ENCODE measurements at places on chromosomes 7 and 10.

DNA sequence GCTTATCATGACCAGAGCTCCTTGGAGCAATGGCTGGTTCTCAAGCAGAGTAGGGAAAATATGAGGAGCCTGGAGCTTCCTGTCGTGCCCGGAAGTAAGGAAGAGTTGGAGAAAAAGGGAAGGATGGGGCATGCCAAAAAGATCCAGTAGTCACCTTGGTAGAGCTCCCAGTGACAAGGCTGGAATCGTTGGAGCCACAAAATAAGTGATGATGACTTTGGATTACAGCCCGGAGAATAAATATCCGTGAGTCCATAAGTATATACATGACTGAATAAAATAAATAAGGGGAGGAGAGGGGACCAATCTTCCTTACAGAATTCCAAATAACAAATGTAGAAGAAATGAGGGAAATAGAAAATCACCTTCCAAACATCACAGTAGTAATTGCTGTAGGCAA lies 29.3 kb downstream of the LMTK2 start:
- DNase-seq = no peak

DNA sequence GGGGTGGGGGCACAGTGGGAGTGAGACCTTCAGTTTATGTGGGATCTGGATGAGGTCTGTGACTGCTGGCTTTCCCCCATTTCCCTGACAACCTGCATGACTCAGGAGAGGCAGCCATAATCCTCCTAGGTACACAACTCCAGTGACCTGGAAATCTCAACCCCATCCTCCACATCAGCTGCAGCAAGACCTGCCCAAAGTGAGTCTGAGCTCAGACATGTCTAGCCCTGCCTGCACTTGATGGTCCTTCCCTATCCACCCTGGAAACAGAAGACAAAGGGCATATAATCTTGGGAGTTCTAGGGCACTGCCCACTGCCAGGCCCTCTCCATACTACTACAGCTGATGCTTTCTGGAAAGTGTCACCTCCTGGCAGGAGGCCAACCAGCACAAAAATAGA lies 75.6 kb downstream of the GRM8 start:
- DNase-seq = no peak

- no peak for DNase-seq
These were observed 12.7 kb downstream of the PLEKHA8 start for GRCh38 chr7:30040938-30041337.

- no peak for DNase-seq
These were observed 710 bp downstream of the RNLS start for GRCh38 chr10:88582411-88582805.

DNA sequence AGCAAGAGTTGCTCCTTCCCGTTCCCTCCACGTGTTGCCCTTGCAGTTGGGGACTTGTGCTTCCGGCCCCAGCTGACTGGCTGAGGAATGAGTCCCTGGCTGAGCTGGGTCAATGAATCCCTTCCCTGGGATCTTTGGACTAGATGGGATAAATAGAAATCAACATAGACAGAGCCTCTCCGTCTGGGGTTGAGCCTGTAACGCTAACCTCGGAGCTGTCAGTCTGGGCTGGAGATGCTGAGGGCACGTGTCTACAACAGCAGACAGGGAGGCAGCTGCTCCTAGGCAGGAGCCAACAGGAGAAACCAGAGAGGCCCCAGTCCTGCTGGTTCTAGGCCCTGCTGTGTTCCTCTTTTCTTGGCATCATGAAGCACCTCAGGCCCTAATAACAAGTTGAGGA lies 42.3 kb upstream of the HSPA12A start:
- no peak for DNase-seq

DNA sequence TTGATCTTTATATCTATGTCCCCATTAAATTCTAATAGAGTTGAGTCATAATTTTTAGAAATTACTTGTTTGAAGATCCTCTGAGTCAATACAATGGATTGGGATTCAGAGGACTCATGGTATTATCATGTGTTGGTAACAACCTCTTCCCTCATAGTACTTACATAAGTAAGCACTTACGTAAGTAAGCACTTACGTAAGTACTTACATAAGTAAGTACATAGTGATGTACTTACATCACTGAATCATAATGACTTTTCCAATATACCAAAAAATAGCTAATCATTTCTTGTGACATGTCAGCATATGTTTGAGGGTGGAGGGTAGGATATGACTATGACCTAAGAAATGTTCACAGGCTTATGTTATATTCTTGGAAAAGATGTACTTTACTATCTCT lies 740.5 kb downstream of the SORCS1 start:
- no peak for DNase-seq

DNA sequence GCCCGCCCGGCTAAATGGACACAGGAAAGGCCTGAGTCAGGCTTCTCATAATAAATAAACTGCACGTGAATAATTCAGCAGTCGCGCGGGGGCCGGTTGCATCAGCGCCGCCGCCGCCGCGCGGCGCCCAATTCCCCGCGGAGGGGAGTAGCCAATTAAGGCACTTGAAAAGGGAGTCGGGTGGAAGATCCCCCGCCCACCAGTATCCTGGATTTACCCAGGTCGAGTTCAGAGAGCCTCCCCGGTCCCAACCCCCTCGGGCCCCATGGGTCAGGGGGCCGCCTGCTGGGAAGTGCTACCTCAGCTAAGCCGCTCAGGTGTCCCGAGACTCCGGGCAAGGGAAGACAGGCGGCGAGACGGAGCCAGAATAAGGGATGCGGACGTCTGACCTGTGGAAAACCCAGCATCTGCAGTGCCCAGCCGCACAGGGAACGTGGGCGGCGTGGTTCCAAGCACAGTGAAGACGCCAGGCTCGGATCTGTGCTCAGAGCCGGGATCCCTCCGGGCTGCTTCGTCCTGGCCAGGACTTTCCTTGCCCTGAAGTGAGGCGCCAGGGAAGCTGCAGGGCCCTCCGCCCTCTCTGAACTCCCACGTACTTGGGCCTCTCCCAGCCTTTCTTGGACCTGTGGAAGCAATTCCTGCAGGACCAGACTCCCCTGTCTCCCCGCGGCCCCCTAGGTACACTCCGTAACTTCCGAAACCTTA lies 7.3 kb upstream of the LBX1 start:
- no peak for DNase-seq

DNA sequence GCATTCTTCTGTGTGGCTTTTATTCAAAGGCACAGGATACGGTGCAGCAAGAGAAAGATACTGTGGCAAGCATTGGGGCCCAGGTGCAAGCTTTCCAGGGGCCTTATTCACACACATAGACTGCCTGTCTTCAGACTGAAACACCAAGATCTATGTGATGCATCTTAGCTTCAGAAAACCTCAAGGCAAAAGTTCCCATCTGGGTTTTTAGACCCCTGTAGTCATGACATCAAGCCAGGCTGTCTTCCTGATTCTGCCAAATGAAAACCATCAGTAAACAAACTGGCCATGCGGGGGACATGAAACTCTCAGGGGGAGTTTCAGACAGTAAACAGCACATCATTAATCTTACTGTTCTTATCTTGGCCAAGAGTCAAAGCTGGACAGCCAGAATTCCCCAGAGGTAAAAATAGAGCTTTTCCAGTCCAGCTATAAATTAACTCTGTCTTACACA lies 9.8 kb downstream of the AGBL3 start:
- DNase-seq = no peak

- DNase-seq = no peak
These were observed 230.6 kb downstream of the PLXNA4 start for GRCh38 chr7:132345543-132346129.

Data from NCI-H187 (cell line).